ENCODE measurements at places on chromosomes 13 and 19.
A peak's percentile ranks its signal among the peaks of the same experiment; 100 is the strongest.

DNA sequence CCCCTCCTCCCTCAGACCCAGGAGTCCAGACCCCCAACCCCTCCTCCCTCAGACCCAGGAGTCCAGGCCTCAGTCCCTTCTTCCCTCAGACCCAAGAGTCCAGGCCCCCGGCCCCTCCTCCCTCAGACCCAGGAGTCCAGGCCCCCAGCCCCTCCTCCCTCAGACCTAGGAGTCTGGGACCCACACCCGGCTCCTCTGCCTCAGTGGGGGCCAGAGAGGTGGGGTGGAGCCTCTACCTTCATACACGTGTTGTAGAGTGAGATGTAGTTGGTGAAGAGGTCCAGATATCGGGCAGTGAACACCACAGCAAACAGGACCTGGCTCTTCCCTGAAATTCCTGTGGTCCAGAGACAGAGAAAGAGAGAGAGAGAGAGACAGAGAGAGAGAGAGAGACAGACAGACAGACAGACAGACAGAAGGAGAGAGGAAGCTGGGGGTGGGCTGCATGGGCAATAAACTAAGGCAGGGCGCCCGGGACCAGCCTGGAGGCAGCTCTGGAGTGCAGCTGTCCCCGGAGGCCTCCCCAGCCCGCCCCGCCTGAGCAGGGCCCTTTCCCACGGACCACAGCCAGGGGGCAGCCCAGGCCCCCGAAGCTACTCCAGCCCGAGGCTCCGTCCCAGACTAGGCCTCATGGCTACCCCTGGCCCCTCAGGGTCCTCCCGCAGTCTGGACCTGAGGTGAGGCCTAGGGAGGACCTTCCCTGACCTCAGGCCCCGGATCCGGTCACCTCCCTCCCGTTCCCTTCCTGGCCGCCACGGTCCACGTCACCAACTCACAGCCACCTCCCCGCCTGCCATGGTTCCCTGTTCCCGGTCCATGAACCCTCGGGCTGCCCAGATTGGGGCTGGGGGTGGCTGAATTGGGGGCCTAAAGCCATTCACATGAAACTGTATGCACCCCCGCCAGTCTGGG is 907 bp downstream of the KDELR1 start:
- DNase-seq, result no peak

DNA sequence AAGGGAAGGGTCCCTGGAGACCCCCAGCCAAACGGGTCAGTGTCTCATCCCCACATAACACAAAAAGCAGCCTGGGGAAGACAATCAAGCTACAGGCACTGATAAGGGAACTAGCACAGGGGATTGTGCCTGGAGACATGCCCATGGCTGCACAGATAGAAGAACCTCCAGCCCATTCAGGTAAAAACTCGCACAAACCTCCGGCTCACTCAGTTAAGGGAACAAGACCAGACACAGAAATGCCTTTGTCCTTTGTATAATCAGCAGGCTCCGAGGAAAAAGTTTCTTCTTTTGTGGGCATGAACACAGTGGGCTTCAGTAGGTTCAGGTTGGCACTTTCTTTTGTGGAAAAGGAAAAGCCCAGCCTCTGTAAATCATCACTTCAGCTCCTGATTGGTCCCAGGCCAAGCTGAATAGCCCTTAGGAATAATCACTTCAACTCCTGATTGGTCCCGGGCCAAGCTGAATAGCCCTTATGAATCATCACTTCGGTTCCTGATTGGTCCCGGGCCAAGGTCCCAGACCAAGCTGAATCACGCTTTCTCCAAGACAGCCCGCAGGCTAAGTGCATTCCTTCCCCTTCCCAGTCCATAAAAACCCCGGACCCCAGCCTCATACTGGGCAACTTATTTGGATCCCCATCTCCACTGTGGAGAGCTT is 5.0 kb upstream of the ZNF230 start:
- no peak for DNase-seq

DNA sequence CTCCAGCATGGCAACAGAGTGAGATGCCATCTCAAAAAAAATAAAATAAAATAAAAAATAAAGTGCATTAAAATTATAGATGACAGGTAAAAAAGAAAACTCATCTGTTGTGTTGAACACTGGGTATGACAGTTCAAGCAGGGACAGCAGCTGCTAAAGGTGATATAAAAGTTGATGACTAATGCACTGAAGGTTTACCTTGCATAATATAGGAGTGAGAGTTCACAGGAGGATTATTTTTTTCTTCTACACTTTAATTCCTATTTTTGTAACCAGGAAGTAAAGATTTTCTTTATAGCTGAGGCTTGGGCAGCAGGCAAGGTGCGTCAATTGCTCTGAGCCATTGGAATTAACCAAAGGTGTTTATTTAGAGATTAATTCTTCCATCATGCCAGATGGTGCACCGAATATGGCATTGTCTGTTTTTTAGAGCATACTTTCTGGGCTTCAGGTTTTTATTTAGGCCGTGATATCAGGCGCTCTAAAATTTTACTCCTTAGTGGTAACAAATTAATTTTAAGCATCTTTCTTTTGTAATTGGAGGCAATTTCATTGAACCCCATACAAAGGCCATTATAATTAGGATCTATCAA is 337.0 kb upstream of the SLC10A2 start:
- no peak for DNase-seq

DNA sequence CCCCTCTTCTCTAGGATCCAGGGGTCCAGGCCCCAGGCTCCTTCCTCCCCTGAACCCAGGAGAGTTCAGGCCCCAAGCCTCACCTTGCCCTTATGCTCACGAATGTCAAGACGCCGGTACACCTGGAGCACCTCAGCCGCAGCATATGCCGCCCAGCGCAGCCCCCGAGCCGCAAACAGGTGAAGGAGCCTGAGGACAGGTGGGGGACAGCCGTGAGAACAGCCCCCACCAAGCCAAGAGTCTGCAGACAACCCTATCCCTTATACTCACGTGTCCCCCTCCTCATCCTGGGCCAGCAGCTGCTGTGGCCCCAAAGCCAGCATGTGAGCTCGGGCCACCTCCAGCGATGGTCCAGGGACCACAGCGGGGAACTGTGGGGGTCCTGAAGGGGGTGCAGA is 3.7 kb downstream of the NFKBID start:
- no peak for DNase-seq

DNA sequence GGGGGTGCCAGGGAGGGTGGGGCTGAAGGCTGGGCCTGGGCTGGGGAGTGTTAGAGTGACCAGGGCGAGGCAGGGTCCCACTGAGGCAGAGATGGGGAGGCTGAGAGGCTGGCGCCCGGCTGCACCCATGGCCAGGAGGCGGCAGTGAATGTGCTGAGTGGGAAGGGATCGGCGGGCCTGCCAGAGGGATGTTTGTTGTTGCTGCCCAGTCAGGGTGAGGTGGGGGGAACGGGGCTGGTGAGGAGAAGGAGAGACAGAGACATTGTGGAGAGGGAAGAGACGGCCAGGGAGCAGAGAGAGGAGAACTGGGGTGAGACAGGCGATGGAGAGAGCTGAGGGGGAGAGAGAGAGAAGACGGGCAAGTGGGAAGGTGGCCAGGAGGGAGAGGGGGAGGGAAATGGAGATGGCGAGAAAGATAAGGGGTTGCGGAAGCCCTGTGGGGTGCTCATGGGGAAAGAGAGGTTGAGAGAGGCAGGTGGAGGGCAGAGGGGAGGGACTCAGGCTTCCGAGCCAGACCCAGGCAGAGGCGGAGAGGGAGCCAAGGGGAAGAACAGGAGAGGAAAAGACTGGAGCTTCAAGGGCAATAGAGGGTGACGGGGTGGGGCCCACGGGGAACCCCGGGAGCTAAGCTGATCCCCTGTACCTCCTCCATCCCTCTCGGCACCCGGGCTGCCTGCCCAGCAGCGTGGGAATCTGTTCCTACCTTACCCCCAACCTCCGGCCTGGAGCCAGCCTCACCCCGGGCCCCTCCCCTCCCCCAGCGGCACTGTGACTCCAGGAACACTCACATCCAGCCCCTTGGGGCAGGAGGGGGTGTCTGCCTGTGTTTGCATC is 690 bp upstream of the B3GNT8 start:
- DNase-seq, result no peak

- DNase-seq, result no peak
Observed at GRCh38 chr13:42656161-42656560, 82.2 kb downstream of the TNFSF11 start.

GRCh38 chr13:77751513-77752456 is 54.3 kb downstream of the SLAIN1 start:
- peak; percentile 10 for DNase-seq

DNA sequence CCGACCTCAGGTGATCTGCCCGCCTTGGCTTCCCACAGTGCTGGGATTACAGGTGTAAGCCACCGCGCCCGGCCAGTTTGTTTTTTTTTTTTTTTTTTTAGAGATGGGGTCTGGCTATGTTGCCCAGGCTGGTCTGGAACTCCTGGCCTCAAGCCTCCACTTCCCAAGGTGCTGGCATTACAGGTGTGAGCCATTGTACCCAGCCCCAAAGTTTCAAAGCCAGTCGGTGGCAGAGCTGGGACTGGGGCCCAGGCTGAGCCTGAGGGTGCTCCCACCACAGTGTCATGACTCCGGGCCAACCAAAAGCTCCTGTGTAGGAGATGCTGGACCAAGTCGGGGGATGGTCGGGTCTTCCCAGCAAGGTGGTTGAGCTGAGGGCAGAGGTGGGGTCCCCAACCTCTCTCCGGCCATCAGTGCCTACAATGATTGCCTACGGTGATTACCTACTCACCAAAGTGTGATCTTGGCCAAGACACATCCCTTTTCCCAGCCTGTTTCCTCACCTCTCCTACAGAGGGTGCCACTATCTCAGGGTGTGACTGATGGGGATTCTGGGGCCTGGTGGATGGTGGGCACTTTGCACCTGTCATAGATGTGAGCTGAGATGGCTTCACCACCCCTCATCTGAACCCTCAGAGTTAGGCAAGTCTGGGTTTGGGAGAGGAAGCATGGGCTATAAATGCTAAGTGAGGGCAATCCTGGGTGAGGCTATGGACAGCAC is 5.9 kb upstream of the SAMD1 start:
- DNase-seq, result no peak

DNA sequence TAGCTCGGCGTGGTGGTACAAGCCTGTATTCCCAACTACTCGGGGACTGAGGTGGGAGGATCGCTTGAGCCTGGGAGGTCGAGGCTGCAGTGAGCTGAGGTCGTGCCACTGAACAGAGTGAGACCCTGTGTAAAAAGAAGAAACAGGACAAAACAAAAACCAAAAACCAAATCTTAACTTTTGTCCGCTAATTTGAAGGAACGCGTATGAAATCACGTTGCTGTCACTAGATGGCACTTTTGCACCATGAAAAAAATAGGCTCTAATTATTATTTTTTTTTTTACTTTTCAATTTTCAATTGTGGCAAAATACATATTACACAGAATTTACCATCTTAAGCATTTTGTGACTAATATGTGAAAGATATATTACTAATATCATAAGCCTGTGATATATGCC is 17.6 kb upstream of the ZNF835 start:
- no peak for DNase-seq

GRCh38 chr13:110560601-110561343 is 750 bp downstream of the RAB20 start:
- DNase-seq, result no peak
